Thoracic aorta (tissue), 2 donors: ENCODE measurements at places on chromosomes 3 and 15. TPM values are rescaled to one million over a fixed set of nuclear protein-coding genes. Genes with fewer than 3 reads are reported as not detected.

GRCh38 chr3:101518421-101518871 lies 5.4 kb upstream of the SENP7 start:
- no peak overlapping the region for H3K27ac ChIP-seq
- no peaks in the 10 kb centered on the region for H3K27me3 ChIP-seq
- H3K4me1 ChIP-seq: peaks cover 6% of the 10 kb centered on the region
- no peak overlapping the region for H3K4me3 ChIP-seq
- H3K36me3 ChIP-seq: no peaks in the 10 kb centered on the region

GRCh38 chr3:35307296-35307695 lies 332.0 kb upstream of the ARPP21 start:
- no peak for DNase-seq
- H3K36me3 ChIP-seq: no peaks in the 10 kb centered on the region
- H3K27ac ChIP-seq: no peak overlapping the region
- no peaks in the 10 kb centered on the region for H3K4me1 ChIP-seq
- no peaks in the 10 kb centered on the region for H3K27me3 ChIP-seq
- H3K4me3 ChIP-seq: no peak overlapping the region

DNA sequence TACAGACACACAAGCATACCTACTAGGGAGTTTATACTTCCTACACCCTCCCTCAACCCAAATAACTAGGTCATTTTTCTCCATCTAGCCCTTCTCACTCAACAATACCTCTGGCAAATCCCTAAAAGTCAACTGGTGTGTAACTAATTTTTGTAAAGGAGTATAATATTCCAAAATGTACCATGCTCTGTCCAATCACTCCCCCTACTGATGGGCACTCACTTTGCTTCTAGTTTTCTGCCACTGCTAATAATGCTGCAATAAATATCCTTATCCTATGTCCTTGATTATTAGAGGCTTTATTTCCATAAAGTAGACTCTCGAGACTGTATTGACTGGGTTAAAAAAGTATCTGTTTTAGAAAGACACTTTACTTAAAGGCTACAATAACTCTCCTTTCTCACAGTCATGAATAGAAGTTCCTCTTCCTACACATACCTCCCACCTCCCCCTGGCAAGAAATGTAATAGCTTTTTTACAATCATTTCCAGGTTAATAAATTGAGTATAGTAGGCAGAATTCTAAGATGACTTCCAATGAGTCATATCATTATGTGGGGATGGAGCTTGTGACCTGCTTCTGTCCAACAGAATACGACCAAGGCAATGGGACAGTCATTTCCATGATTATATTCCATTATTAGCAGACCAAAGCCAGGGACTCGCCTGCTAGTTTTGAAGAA lies 30.0 kb downstream of the SHQ1 start:
- H3K4me1 ChIP-seq: peaks cover 10% of the 10 kb centered on the region
- H3K27me3 ChIP-seq: no peaks in the 10 kb centered on the region
- no peak overlapping the region for H3K27ac ChIP-seq
- peaks cover 4% of the 10 kb centered on the region for H3K36me3 ChIP-seq

DNA sequence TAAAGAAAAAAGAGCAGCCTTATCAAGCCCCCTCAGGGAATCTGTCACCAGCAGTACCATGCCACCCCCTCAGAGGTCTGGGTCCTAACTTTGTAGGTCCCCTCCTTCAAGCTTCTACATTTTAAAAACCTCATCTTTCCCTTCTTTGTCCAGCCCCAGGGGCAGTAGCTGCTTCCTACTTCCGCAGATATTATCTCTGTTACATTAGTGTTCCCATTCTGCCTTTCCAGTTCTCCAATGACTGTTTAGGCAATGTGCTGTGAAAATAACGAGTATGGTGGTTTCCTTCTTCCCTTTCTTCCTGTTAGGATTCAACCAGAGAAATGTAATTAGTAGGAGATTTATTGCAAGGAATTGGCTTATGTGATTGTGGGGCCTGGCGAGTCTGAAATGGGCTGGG lies 126.1 kb upstream of the TNIK start:
- no peaks in the 10 kb centered on the region for H3K27me3 ChIP-seq
- no peak overlapping the region for H3K4me3 ChIP-seq
- no peak for DNase-seq
- H3K4me1 ChIP-seq: no peaks in the 10 kb centered on the region
- H3K36me3 ChIP-seq: no peaks in the 10 kb centered on the region
- no peak overlapping the region for H3K27ac ChIP-seq

DNA sequence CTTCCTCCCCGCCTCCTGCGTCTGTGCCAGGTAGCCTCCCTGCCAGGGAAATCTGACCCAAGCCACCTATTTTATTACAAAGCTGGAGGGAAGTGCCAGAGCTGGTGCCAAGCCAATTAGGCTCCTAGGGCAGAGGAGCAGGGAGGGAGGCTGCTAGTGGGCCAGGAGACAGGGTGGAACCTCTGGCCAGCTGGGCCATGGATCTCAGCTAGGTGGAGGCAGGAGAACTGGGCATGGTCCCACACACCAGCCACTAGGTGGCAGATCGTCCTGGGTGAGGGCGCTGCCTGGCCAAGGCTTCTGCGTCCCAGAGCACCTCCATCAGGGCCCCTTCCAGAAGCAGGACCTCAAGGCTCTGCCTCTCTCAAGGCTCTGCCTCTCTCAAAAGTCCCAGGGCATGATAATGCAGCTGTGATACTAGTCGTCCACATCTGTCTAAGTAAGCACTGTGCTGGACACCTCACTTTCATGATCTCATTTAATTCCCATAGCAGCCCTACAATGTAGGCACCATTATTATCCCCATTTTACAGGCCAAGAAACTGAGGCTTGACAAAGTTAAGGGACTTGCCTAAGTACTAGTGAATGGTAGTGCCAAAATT lies 4.5 kb upstream of the RFT1 start:
- H3K36me3 ChIP-seq: no peaks in the 10 kb centered on the region
- H3K4me3 ChIP-seq: no peak overlapping the region
- H3K27me3 ChIP-seq: no peaks in the 10 kb centered on the region
- no peak overlapping the region for H3K27ac ChIP-seq

- H3K27me3 ChIP-seq: no peaks in the 10 kb centered on the region
- DNase-seq: no peak
- no peak overlapping the region for H3K27ac ChIP-seq
- H3K36me3 ChIP-seq: no peaks in the 10 kb centered on the region
These were observed 15.7 kb downstream of the ZBED2 start for GRCh38 chr3:111579495-111579894.

DNA sequence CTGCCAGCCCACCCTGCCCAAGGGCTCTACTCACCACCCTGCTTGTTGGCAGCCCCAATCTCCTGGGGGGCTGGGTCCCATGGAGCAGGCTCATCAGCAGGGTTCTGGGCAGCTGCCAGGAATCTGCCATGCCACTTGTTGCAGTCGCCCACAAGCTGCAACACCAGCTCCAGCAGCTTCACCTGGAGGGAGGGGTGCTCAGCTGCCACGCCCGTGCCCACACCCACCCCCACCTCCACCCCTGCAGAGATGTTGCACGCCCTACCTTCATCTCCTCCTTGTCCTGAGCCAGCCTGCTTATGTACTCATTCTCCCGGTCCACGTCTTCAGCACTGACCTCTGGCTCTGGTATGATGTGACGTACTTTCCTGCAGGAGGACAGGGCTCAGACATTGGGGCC lies 77.9 kb upstream of the C2CD4B start:
- H3K4me1 ChIP-seq: no peaks in the 10 kb centered on the region
- no peak for DNase-seq
- no peaks in the 10 kb centered on the region for H3K36me3 ChIP-seq
- H3K27ac ChIP-seq: no peak overlapping the region

- H3K36me3 ChIP-seq: peaks cover 2% of the 10 kb centered on the region
- no peaks in the 10 kb centered on the region for H3K4me1 ChIP-seq
- no peak overlapping the region for H3K4me3 ChIP-seq
- no peaks in the 10 kb centered on the region for H3K27me3 ChIP-seq
- H3K27ac ChIP-seq: no peak overlapping the region
- DNase-seq: no peak
These were observed 152.2 kb downstream of the NR2E3 start for GRCh38 chr15:71962537-71962936.

DNA sequence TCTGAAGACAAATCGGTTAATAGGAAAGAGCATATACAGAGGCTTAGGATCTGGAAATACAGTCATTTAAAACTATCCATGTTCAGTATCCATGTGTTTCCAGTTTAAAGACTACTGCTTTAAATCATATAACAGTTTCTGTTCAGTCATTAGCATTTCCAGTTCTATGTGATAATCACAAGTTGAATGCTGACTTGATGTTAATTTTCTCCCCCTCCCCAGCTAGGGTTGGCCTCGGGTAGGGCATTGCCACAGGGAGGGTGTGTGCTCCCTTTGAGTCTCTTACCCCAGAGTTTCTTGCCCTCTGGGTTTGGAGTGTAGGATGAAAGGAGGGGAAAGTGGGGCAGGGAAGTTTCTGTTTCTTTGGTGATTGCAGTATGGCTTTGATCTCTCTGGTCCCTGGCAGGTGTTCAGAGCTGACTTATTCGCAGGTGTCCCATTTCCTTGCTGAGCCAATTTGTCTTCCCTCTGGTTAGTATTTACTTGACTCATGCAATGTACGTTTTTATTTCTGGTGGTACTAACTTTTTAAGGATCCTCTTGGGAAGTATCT lies 86.3 kb downstream of the SH3GL3 start:
- no peak for DNase-seq
- H3K4me1 ChIP-seq: no peaks in the 10 kb centered on the region
- H3K4me3 ChIP-seq: no peak overlapping the region
- H3K36me3 ChIP-seq: no peaks in the 10 kb centered on the region
- H3K27ac ChIP-seq: no peak overlapping the region

DNA sequence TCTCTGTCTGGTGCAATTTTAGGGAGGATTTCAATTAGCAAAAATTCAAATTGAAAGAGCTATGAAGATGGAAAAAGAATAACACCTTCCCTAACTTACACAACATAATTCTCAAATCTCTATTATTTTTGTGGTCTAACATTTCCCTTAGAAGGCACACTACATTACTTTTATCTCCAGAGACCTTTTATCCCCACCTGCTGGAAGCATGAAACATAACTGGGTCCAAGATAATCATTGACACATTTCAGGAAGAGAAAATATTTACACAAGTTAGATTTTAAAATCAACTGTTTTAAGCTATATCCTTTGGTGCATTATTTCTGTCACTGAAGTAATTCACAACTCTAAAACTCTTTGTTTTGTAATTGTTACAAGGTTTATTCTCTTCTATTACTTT lies 779.5 kb downstream of the ROBO1 start:
- H3K27ac ChIP-seq: no peak overlapping the region
- no peak for DNase-seq

DNA sequence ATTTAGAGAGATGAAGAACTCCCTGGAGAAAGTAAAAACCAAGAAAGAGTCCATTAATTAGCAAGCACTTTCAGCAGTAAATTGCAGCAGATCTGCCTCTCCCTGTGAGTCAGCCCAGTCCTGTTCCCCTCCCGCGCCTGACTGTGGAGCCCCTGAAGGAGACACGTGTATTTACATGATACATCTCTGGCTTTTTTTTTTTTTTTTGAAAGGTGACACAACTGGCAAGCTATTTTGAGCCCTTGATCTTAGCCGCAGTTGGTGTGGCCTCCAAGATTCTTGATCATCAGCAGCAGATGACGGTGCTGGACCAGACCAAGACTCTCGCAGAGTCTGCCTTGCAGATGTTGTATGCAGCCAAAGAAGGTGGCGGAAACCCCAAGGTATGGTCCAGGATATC lies 271.8 kb upstream of the TPM1 start:
- H3K4me3 ChIP-seq: no peak overlapping the region
- peaks cover 71% of the 10 kb centered on the region for H3K36me3 ChIP-seq
- H3K27ac ChIP-seq: no peak overlapping the region

PARP9 gene
- total RNA-seq: 31.8 TPM

LPP gene
- total RNA-seq: 1,568 TPM

SERINC4 gene
- not detected for total RNA-seq

SSUH2 gene
- 0.14 TPM for total RNA-seq

THRB gene
- 40.3 TPM for total RNA-seq
